ENCODE measurements at places on chromosomes 3 and 15.
A peak's percentile ranks its signal among the peaks of the same experiment; 100 is the strongest.

GRCh38 chr15:82305621-82306048, 43.0 kb downstream of the SAXO2 start:
- DNase-seq, result no peak

GRCh38 chr15:69958496-69959084, 139.1 kb downstream of the TLE3 start:
- DNase-seq, result no peak

DNA sequence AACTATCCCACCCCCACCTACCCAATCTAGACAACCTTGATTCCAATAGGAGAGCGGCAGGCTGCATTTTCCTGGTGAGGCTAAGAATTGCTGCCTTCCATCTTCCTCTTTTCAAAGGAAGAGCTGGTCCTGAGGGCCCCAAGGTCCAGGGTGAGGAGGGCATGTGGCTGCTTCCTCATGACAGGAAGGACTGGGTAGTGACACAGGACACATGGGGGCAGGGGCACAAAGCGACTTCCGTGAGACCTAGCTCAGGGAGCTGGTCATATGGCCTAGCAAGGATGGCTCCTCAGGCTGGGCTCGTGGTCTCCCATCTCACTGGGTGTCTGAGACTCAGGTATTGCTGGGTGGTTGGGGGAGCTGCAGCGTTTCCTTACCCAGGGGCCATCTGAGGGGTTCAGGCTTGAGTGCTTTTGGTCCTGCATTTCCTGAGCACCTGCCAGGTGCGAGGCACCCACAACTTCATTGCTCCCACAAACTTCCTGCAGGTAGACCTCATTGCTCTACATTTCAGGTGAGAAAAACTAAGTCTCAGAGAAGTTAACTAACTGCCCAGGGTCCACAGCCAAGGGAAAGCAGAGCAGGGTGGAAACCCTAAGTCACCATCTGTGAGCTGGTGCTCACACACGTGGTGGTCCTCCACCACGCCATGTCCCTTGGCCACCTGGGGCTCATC, 160.0 kb upstream of the TLE3 start:
- DNase-seq, result no peak

DNA sequence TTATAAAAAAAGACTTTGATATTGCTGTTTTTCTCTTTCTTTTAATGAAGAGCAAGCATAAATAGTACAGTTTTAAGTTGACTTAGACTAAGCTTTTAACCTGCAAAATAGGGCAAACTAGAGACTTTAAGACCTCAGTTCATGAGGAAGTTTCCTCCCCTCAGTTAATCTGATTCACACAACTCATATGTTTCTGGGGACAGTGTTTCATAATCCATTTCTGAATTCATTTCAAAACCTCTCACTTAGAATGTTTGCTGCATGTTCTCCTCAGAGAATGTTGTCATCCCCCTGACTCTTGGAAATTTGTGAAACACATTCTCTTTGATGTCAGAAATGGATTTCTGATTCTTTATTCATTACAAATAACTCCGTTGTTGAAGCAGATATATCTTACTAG, 79.3 kb upstream of the SKOR1 start:
- DNase-seq, result no peak

- DNase-seq, result no peak
Observed at GRCh38 chr3:159627634-159628033, 361.0 kb upstream of the IL12A start.

DNA sequence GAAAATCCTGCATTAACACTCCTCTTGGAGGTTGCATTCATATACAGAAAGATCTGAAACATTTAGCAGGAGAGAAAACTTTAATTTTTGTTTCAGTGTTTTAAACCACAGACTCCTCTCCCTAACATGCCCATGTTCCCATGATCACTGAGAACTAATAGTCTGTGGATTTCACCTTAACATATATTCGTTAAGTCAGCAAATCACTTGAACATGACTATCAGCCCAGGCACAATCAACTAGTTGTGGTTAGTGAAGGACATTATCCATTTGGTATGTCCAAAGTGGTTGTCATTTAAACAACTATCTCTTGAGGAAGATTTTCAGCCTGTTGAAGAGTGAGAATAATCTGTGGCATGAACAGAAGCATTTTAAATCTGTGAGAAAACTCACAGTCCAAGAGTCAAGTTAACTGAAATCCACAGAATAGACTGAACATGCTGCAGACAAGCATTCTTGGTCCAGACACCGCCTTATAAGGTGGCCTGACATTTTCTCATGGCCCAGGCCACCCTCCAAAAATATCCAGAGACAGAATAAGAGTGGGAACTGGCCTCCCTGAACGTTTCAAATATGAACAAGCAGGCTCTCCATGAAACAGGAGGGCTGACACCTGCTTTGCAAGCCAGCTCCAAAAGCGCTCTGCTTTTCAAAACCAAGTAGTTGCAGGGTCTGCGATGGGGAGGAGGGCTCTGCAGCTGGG, 39.9 kb upstream of the ADCY5 start:
- DNase-seq, result no peak

GRCh38 chr3:50003216-50003615, 63.3 kb downstream of the RBM6 start:
- DNase-seq, result no peak

DNA sequence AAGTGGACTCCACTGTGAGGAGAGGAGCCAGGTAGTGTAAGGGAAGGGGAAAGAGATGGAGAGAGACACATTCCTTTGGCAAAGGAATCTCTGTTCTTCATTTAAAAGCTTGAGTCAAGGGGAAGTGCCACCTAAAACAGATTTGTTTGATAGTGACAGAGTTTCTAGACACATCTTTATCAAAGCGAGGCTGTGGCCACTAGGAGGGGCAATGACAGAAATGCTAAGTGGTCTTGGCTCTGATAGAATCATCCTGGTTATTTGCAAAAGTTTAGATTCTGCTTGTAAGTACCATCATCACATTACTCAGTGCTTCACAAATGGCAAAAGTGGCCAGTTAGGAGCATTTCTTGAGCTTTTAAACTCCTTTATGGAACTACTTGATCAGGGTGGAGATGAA, 261.4 kb downstream of the CNTN3 start:
- DNase-seq, result no peak

DNA sequence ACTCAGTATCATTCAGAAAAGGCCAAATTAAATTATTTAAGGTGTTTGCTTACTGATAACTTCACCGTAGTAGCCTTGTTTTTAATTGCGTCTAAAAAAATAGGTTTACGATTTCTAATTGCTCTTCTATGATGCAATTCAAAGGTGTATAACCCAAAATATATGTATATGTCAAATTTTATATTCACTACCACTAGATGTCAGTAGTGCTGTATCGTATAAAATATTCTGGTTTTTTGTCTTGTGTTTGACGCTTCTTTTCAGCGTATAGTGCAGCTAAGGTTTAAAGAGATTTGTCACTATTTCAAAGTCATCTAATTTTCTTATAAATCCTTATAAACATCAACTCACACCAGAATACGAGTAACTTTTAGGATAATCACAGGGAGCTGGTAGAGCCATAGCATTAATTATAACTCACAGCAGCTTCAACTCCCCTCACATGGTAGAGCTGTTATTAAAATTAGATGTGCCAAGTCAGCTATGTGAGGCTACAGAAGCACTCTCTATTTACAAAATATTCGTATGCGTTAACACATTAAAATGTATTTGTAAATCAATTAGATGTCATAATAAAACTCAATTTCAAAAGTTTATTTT, 3.5 kb downstream of the PFN2 start:
- no peak for DNase-seq

GRCh38 chr3:147421184-147421912, 12.2 kb downstream of the ZIC1 start:
- DNase-seq, result peak; percentile 14

DNA sequence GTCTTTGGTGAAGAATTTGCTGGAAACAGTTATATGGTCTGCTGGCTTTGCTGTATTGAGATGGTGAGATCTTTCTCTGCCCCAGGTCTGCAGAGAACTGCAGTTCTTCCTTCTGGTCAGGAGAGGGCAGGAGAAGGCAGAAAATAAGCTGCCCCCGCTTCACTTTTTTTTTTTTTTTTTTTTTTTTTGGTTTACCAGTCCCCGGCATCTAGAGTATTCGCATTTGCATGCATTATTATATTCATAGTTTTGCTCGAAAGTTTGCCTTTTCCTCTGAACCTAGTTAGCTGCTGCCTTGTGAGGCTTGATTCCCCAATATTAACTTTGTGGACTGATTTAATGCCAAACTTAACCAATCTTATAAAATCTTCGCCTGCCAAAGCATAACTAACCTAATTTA, 10.6 kb upstream of the PARL start:
- peak; percentile 85 for DNase-seq

GRCh38 chr3:83226751-83227150, 1465.3 kb upstream of the GBE1 start:
- DNase-seq, result no peak

DNA sequence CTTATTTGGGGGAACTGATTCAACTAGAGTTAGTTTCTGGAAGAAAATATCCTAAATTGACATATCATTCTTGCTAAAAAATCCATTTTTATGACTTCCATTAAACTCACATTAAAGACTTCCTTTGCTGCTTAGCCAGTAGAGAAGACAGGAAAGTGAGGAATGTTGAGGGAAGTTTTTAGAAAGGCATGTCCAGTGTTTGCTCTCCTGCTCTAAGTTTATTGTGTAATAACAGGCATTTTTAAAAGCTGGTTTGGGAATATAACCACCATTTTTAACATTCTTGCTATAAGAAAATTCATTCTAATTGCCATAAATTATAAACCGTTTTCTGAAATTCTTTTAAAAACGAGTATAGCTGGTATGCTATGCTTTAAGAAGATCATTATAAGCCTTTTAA, 428.0 kb downstream of the RAP2B start:
- DNase-seq, result no peak

DNA sequence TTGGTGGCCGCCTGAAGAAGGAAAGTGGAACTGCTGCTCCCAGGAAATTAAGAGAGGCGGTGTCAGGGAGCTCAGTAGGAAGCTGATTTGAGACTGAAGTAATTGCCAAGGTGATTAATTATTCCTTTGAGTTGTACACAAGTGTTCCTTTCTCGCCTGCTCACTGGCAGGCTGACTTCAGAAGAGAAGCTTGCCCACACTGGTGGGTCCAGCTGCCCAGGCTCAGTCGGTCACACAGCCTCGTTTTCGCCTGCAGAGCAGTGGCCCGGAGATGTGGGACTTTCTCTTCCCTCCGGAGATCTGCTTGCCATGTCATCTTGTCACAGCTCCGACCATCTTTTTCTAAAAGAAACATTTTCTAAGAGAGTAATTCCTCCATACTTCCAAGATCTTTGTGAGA, 478.0 kb downstream of the MCTP2 start:
- no peak for DNase-seq

GRCh38 chr3:43726521-43726920, 35.8 kb downstream of the ABHD5 start:
- DNase-seq, result no peak

- no peak for DNase-seq
Observed at GRCh38 chr3:61978460-61979419, 394.6 kb downstream of the FEZF2 start.

GRCh38 chr3:191376516-191377141, 46.3 kb upstream of the UTS2B start:
- no peak for DNase-seq

Measured in GM13977 (cell line).